ENCODE measurements at places on chromosomes 11 and 22. TPM values are rescaled to one million over a fixed set of nuclear protein-coding genes. Genes with fewer than 3 reads are reported as not detected.

- no peak for DNase-seq
Observed at GRCh38 chr11:61103851-61104423, 1.6 kb downstream of the CD5 start.

- DNase-seq = no peak
Observed at GRCh38 chr11:111348147-111348546, 30.9 kb downstream of the POU2AF1 start.

DNA sequence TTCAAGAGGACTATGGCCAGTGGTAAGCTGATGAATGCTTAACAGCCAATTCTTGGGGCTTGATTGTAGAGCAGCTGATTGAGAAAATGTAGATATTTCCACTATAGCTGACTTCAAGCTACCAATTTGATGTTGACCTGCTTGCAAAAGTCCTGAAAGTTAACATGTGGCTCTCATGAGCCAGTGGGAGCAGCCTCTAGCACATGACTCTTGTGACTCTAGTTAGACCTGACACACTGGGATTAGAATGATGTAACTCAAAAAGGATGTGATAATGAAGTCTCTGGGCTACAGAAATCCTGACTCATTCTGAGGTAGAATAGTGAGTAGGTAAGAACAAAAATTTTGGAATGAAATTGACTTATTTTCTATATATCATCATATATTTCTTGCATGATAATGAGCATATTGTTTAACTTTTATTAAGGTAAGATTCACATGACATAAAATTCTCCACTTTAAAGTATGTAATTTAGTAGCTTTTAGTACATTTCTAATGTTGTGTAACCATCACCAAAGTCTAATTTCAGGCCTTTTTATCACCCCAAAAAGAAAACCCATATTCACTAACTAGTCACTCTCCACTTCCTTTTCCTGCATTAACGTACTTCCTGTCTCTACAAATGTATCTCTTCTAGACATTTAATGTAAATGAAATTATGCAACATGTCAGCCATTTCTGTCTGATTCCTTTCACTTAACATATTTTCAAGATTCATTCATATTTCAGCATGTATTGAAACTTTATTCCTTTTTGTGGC lies 16.1 kb upstream of the OR52H1 start:
- DNase-seq = no peak

MMP27 gene
- total RNA-seq = not detected

KCTD21 gene
- total RNA-seq = 10.8 TPM

FAT3 gene
- total RNA-seq = 108 TPM
